ENCODE measurements at places on chromosomes 7 and 10.

- no peak for DNase-seq
Observed at GRCh38 chr7:38185395-38186307, 7.6 kb downstream of the STARD3NL start.

GRCh38 chr7:99597762-99598501 is at the start of gene TMEM225B:
TMEM225B (plus strand) TSS chr7:99598267; CDS start chr7:99604389, 6,122 bp downstream.
- DNase-seq, result no peak

DNA sequence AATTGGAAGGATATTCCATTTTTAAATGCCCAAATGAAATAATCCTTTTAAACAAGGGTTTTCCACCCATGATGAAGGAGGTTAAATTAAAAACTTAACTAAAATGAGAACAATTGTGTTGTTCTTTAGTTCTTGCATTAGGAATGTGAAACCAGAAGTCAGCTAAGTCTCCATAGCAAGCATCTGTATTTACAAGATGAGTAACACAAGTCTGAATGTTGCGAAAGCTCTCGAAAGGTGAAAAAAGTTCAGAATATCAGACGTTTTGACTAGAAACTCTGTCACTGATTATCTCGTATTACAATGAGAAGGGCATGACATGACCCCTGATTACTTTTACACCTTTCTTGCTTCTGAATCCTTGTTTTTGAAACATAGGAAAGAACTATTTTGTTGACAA is 149.6 kb downstream of the BICC1 start:
- no peak for DNase-seq

GRCh38 chr7:141072548-141073172 is 1.2 kb upstream of the TMEM178B start:
- DNase-seq, result peak; percentile 64

DNA sequence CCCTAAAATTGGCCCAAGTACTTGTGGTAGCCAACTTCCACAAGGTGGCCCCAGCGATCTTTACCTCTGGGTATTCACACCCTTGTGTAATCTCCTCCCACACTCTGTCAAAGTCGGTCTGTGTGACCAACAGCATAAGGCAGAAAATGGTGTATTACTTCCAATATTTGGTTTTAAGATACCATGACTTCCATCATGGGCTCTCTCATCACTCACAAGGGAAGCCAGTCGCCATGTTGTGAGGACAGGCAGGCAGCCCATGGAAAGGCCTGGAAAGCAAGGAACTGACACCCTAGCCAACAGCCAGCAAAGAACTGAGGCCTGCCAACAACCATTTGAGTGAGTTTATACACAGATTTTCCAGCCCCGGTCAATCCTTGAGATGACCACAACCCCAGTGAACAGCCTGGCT is 91.0 kb upstream of the KMT2E start:
- peak; percentile 88 for DNase-seq

DNA sequence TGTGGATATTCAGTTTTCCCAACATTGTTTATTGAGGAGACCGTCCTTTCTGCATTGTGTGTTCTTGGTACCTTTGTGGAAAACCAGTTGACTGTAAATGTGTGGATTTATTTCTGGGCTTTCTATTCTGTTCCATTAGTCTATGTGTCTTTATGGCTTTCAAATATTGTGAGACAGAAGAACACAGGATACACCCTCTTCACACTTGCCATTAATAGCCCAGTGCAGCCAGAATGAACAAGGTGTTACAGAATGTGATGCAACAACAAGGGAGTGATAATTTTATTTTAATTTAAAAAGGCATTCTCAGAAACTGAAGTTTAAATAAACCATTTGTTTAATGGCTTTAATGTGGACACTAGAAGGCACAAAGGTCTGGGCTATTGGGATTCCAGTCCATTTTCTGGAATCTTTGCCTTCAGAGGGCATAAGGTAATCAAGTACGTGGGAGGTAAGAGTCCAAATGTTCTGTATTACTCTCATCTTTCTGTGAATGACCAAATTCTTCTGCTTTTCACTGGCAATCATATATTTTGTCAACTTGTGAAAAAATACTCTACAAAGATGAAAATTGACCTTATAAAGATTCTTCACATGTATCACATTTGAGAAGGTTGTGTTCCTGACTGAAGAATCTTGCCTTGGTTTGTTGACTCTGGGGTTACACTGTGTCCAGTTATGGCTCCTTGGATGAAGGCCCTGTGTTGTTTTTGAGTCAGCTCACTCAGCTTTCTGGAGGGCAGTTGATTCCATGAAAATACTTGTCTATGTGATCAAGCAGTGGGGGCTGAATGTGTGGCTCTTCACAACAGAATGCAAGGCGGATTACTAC is 962.7 kb downstream of the LRMDA start:
- no peak for DNase-seq

- DNase-seq, result no peak
Observed at GRCh38 chr7:25725451-25725850, 426.5 kb upstream of the NFE2L3 start.

DNA sequence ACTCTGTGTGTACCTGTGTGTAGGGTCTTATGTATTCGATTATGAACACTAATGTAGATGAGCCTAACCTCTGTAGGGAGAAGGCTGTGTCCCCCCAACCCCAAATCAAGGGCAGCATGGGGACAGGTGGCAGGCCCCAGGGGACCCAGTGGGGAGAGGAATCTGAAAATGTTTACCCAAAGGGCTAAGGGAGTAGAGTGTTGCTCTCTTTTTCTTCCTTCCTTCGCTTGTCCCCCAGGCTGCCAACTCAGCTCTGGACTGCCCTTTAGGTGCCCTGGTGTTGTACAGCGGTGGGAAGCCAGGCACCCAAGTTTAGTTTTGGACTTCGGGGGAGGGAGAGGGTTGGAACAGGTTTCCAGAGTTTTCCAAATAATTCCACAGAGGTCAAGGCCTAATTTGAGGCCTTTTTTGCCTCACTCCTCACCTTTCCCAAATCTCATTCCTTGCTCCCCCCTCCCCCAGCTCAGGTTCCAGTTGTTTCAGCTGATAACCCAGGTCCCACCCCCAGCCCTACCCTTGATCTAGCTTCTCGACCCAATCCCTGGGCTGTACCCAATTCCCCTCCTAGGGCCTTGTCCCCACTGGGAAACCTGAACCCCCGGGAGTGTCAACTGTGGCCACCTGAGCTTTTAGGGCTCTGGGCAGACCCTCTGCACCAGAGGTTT is 9.1 kb upstream of the PAX2 start:
- DNase-seq, result no peak

- no peak for DNase-seq
Observed at GRCh38 chr10:112265745-112266144, 17.5 kb upstream of the TECTB start.

GRCh38 chr7:138542183-138542582 is 82.1 kb downstream of the TRIM24 start:
- DNase-seq, result peak; percentile 77

DNA sequence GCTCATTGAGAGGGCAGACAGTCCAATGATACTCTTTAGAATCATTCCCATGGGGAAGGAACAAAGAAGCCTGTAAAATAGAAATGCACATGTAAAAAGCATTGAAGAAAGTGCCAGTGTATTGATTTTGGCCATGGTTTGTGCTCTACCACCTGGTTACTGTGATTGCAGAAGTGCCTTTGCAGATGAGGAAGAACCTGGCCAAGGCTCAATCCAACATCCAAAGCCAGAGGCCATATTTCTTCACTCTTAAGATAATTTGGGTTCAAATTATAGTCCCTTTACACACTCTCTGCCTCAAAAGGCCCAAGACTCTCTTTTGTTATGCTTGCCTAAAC is 122.1 kb downstream of the EGFR start:
- DNase-seq, result no peak

GRCh38 chr7:29480934-29481651 is 82.5 kb upstream of the PRR15 start:
- DNase-seq, result no peak

DNA sequence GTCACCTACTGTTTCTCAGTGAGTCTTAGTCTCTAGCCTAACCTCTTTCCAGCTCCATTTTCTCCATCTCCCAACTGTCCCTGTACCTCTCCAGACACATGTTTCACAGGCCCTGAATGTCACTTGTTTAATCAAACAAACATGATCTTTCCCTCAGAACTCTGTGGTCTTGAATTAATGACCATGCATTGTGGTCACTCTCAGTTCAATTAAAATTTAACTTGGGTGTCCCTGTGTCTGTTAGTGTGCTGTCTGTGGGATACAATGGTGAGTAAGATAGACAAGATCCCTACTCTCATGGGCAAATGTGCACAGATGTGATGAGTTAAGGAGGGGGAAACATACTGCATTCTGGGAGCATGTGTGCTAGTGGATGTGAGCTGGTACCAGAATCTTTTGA is 65.0 kb downstream of the RBM33 start:
- DNase-seq, result no peak

GRCh38 chr7:18198868-18199267 is 171.2 kb upstream of the PRPS1L1 start:
- no peak for DNase-seq

- DNase-seq, result no peak
Observed at GRCh38 chr7:135447748-135448147, 62.2 kb downstream of the CNOT4 start.

DNA sequence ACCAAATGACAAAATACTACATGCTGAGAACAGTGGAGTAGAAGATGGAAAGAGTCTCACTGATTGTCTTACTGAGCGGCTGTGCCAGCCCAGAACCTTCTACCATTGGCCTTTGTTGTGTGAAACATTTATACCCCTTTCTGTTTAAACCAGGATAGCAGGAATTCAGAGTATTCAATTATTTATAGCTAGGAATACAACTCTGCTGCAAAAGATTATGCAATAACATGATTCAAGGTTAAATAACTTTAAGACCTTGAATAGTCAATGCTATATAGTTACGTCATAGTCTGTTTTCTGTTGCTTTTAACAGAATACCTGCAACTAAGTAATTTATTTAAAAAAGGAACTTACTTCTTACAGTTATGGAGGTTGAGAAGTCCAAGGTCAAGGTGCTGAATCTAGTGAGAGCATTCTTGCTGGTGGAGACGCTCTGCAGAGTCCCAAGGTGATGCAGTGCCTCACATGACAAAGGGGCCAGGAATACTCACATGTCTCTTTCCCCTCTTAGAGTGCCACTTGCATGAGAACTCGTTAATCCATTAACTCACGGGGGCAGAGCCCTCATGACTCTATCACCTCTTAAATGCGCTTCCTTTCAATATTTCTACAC is 371.8 kb downstream of the MDFIC start:
- no peak for DNase-seq

- DNase-seq, result no peak
Observed at GRCh38 chr7:47264021-47264651, 317.8 kb downstream of the TNS3 start.

DNA sequence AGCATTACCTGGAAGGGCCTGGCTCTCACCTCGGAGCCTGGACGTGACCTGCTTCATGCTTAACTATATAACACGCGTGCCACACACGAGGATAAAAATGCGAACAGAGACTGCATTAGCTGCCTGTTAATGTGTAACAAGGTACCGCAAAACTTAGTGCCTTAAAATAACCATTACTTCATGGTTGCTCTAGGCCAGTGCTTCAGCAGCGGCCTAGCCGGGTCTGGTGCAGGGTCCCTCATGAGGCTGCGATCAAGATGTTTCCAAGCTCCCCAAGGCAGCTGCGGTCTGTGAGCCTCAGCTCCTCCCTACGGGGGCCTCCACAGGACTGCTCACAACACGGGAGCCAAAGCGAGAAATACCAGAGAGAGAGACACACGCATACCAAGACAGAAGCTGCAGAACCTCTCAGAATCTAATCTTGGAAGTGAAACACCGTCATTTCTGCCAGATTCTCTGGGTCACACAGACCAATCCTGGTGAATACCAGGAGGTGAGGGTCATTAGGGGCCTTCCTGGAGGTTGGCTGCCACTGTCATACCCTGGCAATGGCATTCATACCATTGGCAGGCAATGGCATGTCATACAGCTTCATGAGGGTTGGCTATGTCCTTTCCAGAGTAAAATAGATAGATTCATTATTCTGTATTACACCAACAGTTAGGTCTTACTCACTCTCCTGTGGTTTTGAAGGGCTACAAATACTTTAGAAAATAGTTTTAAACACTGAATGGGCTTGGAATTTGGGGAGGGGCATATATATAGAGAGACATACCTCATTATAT is 94.5 kb downstream of the HIPK2 start:
- peak; percentile 86 for DNase-seq

- no peak for DNase-seq
Observed at GRCh38 chr7:81280531-81280930, 361.7 kb upstream of the SEMA3C start.

DNA sequence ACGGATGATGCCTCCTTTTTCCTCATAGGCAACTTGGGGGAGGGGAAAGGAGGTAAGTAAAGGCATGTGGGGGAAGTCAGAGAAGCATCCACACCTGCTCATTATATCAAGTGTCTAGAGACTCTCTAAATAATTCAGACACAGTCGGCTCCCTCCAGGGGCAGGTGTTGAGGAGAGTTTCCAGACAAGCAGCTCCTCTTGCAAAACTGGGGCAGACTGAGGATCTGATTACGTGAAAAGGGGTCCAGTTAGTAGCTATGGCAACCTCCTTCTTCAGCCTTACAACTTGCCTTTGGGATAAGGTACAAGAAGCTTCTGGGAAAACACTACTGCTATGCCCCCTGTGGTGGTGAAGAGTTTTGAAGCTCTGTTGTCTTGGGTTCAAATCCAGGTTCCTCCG is 39.0 kb upstream of the SORBS1 start:
- DNase-seq, result no peak

- no peak for DNase-seq
Observed at GRCh38 chr10:104678658-104679057, 37.6 kb downstream of the SORCS3 start.

GRCh38 chr10:1417574-1417973 is 319.8 kb downstream of the ADARB2 start:
- DNase-seq, result no peak

DNA sequence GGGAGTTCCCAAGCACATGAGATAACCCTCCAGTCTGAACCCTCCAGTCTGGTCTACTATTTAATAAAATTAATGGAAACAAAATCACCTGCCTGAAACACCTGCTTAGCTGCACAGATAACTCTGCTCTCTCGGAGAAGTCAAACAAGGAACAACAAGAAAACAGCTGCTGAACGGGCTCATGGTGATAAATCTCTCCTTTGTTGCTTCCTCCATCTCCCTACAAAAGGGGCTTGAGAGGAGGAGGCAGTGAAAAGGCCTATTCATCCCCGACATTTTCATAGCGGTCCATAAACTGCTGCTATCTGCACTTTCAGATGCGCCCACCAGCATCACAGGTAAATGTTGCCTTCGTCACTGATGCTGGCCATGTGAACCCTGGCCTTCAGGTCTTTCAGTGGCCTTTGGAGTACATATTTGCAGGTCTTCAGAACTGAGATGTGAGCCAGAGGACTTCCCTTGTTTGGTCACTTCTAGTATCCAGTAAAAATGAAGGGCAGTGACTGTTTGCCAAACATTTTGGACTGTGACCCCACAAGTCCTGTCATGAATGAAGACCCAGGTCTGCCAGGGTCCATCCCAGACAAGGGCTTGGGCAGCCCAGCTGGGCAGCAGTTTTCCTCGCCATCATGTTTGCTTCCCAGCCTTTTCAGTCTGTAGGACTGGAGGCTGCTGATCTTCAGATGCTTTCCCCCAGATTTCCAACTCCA is 15.9 kb downstream of the FKBP6 start:
- DNase-seq, result no peak

- no peak for DNase-seq
Observed at GRCh38 chr7:69129524-69129923, 468.8 kb upstream of the AUTS2 start.

GRCh38 chr7:84446991-84447480 is 252.4 kb upstream of the SEMA3A start:
- DNase-seq, result no peak

All from activated CD4-positive, alpha-beta T cell treated with anti-CD3 and anti-CD28 coated beads, Interleukin-10, Interleukin-2, amounts not matched to agents 100 ng/mL and 50 ng/mL, durations not matched to agents 16 hours and 8 hours (primary cell).